ENCODE measurements at places on chromosomes 5 and 9.
A peak's percentile ranks its signal among the peaks of the same experiment; 100 is the strongest.

DNA sequence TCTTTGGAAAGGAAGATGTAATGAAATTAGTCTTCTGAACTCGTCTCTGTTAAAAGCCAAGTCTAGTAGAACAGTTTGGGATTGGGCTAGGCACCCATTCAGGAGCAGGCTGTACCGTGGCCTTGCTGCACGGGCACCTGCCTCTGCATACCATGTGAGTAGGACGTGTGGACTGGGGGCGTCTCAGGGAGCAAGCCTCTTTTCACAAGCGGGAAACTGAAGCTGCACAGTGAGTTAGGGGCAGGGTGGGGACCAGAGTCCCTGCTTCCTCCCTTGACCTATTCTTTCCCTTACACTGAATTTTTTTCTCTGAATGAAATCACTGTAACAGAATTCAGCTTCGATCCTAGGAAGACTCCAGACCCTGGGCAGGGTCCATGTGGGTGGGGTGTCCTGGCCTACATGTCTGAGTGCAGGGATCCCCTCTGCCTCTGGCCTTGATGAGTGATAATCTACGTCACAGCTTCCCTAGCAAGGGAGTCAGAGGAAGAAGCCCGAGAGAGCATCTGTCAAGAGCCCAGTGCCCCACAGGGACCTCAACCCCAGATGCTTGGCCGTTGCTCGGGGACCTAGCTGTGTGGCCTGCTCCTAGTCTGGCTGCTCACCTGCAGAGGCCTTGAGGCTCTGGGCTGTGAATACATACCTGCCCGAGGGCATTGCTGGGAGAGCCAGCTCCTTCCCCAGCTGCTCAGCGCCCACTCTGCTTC, 15.1 kb downstream of the PHF2 start:
- no peak for DNase-seq

DNA sequence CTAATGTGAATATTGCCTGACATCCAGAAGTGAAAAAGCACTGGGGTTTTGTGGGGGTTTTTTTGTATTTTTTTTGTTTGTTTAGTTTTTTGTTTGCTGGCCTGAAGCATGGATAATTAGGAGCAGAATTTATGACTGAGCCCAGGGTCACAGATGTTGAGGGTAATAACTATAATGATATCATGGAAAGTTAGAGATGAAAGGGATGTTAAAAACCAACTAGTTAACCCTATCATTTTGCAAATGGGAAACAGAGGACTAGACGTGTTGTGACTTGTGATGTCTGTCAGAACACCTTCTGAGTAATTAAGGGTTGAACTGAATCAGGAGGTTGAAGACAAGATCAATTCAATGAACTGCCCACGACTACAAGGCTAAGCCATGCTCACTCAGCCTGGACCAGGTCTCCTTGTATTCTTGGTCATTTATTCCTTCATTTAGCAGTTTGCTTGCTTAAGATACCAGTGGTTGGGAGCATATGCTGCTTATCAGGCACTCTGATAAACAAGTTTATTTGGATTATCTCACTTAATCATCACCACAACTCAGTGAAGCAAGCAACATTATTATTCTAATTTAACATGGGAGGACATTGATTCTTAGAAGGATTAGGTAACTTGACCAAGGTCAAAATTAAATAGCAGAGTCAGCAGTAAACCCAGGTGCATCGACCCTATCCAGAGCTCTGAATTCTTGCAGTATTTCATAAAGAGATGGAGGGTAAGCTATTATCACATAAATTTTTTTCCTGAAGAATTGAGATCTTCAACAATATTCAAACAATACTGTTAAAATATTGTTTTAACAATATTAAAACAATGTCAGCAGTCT, 75.7 kb upstream of the PIK3R1 start:
- peak; percentile 98 for DNase-seq

DNA sequence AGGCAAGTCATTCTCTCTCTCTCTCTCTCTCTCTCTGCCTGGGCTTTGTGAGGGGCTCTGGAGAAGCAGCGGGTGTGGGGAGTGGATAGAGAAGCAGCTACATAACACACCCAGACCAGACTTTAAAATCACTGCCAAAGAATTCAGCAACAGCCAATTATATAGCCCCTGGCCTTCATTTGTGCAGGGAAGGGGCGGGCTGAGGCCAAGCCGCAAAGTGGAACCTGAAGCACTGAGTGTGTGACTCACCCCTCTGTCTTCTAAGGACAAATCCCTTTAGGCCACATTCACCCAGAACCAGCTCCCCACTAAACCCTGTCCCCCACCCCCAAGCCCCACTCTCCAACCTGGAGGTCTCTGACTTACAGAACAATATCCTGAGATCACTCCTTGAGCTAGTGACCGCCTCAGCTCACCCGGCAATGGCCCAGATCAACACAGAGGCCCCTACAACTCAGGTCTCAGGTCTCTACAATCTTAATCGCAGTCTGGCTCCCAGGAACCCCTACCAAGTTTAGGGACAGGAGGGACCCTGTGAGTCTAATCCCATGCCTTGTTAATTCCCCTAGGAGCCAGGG, 6.0 kb downstream of the B4GALT1 start:
- DNase-seq: no peak

DNA sequence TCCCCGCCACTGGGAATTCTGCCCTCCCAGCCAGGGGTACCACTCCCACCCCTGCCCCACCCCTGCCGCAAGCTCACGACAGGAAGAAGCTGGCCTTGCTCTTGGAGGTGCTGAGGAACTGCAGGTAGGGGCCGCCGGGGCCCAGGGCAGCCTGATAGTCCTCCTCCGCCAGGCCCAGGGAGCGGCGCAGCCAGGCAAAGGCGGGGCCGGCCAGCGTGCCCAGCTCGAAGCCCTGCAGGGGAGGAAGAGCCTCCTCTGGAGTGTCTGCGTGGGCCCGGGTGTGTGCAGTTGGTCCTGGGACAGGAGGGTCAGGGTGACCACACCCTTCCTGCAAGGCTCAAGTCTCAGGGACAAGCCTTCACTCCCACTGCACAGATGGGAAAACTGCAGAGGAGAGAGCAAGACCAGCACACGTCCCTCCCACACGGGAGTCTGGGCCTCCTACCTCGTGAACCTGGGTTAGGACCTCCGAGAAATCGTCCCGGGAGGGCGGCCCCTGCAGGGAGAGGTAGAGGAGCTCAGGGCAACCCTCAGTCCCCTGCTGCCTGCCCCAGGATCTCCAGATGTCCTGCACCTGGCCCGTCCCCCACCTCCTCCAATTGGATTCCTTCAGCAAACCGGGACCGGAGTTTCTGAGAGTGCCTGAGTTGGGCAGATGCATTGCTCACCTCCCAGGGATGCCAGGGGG, 2.4 kb downstream of the PIP5KL1 start:
- DNase-seq: peak; percentile 49

DNA sequence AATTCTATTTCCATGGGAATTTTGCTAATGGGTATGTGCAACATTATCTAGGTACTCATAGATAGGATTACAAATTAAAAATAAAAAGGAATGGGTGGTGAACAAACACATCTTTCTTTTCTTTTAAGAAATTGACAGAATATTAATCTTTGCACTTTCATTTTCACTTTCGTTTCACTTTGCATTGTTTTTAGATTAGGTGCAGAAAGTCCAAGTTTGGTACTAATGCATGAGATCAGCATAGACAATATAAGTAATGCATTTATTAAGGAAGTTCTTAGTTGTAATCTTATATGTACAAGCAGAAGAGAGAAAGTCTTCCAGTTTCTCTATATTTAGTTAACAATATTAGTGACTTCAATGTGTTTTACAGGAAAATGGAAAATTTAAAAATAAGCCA, 196.5 kb downstream of the COMMD10 start:
- DNase-seq: no peak

GRCh38 chr9:928363-929042, 48.0 kb upstream of the DMRT3 start:
- DNase-seq: no peak

- DNase-seq: no peak
Measured at GRCh38 chr9:21031091-21031807, at the start of gene HACD4. Gene HACD4, minus strand, starts transcription at chr9:21031640. Its CDS starts 50 bp downstream, at chr9:21031590.
